ENCODE measurements at places on chromosomes 2 and 18.
A peak's percentile ranks its signal among the peaks of the same experiment; 100 is the strongest.

- no peak for DNase-seq
Measured at GRCh38 chr18:22856870-22857269, 76.3 kb upstream of the RBBP8 start.

GRCh38 chr2:240388471-240389301 lies 46.8 kb upstream of the GPC1 start:
- DNase-seq, result no peak

DNA sequence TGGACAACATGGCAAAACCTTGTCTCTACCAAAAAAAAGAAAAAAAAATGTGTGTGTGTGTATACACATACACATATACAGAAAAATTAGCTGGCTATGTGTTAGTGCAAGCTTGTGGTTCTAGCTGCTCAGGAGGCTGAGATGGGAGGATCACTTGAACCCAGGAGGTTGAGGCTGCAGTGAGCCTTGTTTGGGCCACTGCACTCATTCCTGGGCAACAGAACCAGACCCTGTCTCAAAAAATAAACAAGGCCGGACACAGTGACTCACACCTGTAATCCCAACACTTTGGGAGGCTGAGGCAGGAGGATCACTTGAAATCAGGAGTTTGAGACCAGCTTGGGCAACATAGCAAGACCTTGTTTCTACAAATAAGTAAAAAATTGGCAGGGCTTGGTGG lies 2.1 kb downstream of the COQ10B start:
- DNase-seq, result no peak

- no peak for DNase-seq
Measured at GRCh38 chr18:62758591-62758990, 43.2 kb downstream of the PHLPP1 start.

GRCh38 chr2:170548304-170548703 lies 166.8 kb upstream of the SP5 start:
- DNase-seq, result no peak

GRCh38 chr2:220858101-220858500 lies 714.0 kb downstream of the EPHA4 start:
- DNase-seq, result no peak

- no peak for DNase-seq
Measured at GRCh38 chr2:222734703-222735014, 63.2 kb downstream of the MOGAT1 start.

- DNase-seq, result no peak
Measured at GRCh38 chr2:47254464-47254863, 99.4 kb upstream of the STPG4 start.

- DNase-seq, result no peak
Measured at GRCh38 chr2:88919087-88919738, 227.7 kb downstream of the RPIA start.

DNA sequence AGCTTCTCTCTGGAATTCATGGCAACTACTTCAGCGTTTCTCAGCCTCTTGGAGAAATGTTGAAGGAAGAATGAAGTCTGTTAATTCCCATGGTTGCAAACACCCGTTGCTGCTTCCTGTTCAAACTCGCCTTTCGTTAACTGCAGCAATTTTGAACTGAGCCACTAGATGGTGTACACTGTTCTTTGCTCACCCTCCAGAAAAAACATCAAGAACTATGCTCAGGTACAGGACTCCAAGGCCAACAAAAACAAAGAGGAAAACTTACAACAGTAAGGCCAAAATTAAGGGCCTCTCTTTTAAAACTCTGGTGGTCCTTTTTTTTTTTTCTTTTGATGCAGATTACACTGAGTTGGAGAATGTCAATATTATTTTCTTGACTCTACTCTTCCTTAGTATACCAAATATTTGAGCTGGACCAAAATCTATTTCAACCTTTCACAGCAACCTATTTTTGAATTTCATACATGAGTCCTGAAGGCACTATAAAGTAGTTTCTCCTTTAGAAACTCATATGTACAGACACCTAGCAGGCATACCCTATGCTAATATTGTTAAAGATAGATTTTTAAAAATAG lies 58.2 kb downstream of the KLHL14 start:
- no peak for DNase-seq

DNA sequence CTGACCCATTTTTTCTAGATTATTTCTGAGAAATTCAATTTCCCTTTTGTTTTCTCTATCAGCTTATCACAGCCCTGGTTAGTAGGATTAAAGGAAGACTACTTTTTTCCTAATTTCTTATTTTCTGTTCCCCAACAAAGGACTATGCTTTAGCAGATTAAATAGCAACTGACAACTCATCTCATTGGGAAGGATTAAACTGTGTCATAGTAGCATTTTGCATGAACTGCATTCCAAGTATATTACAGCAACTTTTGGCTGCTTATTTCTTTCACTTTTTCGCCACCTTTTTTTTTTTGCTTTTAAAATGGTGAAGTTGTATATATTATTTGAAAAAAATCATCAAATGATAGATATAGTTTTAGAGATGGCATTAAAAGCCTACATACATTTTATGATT lies 570.3 kb downstream of the FBXO15 start:
- DNase-seq, result no peak

DNA sequence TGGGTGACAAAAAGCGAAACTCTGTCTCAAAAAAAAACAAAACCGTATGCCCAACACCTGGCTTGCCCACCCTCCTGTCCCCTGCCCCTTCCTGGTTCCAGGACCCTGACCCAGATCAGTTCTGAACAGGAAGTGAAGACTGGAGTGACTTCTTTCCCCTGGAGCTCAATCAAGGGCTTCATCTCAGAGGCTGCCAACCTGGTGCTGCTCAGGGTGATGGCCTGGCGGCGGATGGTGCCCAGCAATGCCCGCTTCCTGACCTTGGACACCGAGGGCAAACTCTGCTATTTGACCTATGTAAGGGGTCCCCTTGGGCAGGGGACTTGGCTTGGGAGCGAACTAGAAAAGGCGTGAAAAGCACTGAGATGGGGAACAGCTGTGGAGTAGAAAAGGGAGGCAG lies 5.9 kb downstream of the CATIP start:
- no peak for DNase-seq

- DNase-seq, result no peak
Measured at GRCh38 chr2:86037141-86037794, 68.4 kb downstream of the POLR1A start.

DNA sequence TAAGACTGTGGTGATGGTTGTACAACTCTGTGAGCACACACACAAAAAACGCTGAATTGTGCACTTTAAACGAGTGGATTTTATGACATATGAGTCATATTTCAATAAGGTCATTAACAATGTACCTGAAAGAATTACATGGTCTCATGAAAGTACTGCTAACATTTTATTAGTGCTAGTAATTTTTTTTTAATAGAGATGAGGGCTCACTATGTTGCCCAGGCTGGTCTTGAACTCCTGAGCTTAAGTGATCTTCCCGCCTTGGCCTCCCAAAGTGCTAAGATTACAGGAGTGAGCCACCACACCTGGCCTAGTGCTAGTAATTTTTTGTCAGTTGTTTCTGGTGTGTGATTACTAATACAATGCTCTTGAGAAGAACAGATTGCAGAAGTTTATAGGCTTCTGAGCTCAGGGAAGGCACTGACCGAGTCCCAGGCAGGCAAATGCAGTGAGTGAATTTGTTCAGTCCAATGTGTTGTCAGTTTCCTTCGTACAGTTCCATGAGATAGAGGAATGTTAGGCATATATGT lies 177.0 kb downstream of the TGIF1 start:
- DNase-seq, result no peak

GRCh38 chr2:214127170-214127569 lies 283.7 kb upstream of the VWC2L start:
- DNase-seq, result no peak

DNA sequence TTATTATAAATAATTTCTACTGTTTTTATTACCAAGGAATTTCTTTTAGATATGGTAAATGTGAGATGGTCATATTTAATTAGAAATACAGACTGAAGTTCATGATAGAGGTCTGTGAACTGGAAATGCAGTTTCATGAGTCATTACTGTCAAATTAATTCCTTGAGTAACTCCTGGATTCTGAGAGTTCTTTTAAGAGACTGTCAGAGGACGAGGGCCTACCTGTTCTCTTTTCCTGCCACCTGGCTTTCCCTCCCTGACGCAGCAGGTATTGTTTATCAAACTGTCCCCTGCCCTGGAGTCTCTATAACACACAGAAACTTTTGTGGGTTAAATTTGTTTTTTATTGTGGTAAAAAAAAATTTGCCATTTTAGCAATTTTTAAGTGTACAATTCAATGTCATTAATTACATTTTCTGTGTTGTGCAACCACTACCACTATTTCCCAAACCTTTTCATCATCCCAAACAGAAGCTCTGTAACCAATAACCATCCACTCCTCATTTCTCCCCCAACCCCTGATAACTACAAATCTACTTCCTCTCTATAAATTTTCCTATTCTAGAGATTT lies 142.6 kb downstream of the DIS3L2 start:
- DNase-seq, result no peak

DNA sequence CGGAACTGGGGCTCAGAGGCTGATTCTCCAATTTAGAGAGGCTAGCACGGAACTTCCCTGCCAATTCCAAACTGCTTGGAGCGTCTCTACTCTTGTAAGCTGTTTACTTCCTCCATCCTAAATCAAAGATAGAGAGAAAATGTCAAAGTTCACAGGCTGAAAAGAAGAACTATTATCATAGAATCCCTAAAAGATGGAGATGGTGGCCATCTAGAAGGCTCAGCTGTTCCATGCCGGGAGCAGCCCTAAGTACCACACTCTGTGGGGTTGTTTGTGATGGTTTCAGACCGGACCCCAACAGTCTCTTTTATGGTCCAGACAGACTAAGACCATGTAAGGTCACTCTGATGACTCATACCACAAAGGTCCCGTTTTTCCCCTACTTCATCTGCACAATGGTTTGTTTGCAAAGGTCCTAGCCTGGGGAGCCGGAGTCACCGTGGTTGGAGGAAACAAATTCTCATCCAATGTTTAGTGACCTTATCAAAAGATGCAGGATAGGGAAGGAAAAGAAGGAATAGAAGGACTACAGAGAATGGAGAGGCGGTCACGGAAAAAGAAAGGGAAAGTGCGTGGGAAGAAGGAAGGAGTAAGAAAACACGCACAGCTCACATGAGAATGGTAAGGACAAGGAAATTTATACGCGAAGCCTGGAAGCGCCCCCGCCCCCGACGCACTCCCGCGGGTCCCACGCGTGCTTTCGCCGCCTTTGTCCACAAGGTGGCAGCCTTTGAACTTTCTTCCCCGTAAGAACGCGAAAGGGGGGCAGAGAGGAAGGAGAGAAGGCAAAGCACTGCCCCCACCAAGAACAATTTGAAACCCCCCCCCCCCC lies 453 bp upstream of the ANTXR1 start:
- no peak for DNase-seq

- DNase-seq, result peak; percentile 25
Measured at GRCh38 chr2:201643216-201643890, at the start of gene TMEM237. TMEM237 (minus strand) TSS chr2:201643503; CDS start chr2:201643400, 103 bp downstream.

- no peak for DNase-seq
Measured at GRCh38 chr2:173545364-173545763, 190.7 kb downstream of the CDCA7 start.

- no peak for DNase-seq
Measured at GRCh38 chr18:46622451-46622850, 34.6 kb downstream of the LOXHD1 start.

DNA sequence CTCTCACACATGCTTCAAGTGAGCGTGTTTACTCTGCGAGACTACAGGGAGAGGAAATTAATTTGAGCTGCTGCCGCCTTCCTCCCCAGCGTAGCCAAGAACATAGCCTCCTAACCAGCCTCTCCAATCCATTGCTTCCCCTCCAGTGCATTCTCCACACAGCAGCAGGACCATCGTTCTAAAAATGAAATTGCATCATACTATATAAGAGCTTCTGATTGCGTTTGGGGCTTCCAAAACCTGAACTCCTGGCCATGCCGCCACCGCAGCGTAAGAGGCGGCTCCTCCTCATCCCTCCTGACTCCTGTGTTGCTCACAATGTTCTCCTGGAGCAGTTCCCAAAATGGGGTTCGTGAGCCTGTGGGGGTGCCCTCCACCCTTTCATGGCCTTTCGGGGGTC lies 142.1 kb downstream of the MYT1L start:
- DNase-seq, result no peak

DNA sequence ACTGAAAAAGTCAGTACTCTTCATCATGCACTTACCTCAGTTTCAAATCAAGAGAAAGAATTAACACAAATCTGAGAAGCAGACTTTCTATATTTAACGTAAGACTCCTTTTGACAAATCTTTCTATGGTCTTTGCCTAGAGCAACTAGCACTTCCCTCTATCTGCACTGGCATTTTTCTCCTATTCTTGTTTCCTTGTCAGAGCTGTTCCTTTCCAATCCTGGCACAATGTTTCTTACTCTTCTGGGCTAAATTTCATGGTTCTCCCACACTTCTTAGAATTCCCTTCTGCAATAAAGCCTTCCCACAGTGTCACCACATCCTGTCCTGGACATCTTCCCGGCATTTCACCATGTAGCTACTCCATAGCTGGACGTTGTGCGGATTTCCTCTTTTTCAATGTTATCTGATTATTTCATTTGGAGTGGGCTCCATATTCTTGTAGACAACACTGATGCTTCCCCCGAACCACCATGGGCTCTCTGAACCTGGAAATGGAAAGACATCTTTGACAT lies 144.7 kb upstream of the CTNNA2 start:
- no peak for DNase-seq

- no peak for DNase-seq
Measured at GRCh38 chr2:16952368-16952767, 286.7 kb upstream of the CYRIA start.

DNA sequence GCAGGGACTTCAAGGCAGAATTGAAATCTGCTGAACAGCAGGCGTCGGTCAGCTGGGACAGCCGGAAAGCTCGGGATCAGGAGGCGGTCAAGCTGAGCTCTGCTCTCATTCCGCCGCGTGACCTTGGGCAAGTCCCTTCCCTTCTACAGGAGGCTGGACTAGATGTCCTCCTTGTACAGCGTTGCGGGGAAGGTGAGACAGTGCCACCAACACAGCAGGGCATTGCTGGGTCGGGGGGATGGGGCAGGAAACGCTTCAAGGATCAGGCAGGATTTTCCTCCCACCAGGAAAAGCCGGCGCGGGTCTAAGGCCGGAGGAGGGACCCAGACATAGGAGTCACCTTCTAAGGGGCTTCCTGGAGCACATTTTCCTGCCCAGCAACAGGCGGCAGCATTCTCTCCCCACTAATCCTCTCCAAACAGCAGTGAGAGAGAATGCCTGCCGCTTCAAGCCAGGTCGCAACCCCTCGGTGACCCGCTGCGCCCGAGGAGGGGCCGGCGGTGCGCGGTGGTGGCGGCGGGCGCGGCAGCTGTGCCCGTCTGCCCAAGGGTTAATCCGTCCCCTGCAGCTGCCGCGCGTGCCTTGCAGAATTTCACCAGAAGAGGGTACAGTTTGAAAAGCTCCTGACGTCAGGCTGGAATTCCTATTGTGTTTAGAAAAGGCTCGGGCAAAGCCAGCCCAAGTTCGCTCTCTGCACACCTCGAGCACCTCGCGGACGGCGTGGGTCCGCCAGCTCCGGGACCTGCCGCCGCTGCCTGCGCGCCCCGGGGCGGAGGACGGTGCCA lies at the start of gene KCNF1:
TSS of gene KCNF1 (plus strand) at position 644 of the 785 bp plus-strand sequence. CDS start 493 bp downstream, outside the sequence.
- no peak for DNase-seq

DNA sequence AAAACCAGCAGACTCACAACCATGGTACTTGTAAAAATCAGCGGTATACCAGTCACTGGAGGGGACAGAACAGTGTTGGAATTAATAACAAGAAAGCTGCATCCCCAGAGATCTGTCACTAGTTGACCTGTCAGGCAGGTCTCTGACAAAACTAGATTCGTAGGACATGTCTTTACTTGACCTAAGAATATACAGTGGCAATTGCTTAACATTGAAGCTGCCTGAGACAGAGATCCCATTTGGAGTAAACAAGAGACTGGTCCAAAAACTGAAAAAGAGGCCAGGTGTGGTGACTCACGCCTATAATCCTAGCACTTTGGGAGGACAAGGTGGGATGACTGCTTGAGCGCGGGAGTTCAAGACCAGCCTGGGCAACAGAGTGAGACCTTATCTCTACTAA lies 7.2 kb upstream of the SS18 start:
- DNase-seq, result no peak

- DNase-seq, result no peak
Measured at GRCh38 chr2:35504419-35504818, 851.2 kb upstream of the CRIM1 start.

All from stimulated activated CD8-positive, alpha-beta memory T cell treated with anti-CD3 and anti-CD28 coated beads, Interleukin-4, amount 100 ng/mL, for 4 hours (primary cell).